MG63 (cell line): ENCODE measurements at places on chromosomes 5 and 9. TPM values are rescaled to one million over a fixed set of nuclear protein-coding genes. Genes with fewer than 3 reads are reported as not detected.

GRCh38 chr5:68002836-68003235 is 212.7 kb upstream of the PIK3R1 start:
- DNase-seq = no peak

- DNase-seq = no peak
Measured at GRCh38 chr5:157865781-157866180, 6.8 kb upstream of the CLINT1 start.

GRCh38 chr5:91018200-91018599 is 364.9 kb downstream of the ARRDC3 start:
- DNase-seq = no peak

GRCh38 chr9:9396518-9396917 is 1216.3 kb downstream of the PTPRD start:
- no peak for DNase-seq

- DNase-seq = no peak
Measured at GRCh38 chr5:36238502-36239295, 3.0 kb downstream of the NADK2 start.

GRCh38 chr5:78804995-78805394 is 156.4 kb upstream of the LHFPL2 start:
- DNase-seq = no peak

- no peak for DNase-seq
Measured at GRCh38 chr5:10463566-10463965, 21.9 kb downstream of the ROPN1L start.

DNA sequence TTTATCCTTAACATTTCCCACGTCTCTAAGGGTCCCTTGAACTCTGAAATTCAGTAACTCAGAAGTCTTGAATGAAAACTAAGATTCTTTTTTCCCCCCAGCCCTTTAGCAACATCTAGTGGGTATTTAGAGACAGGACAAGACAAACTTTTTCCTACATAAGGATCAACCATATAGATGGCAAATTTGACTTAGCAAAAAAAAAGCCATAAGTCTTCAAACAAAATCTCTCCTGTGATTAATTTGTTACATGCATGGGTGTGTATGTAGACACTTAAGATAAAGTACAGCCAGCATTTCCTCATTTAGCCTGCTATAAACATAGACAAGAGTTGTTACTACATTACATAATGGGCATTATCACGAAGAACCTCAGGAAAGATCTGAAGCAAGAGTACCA is 29.1 kb upstream of the ANKRD31 start:
- no peak for DNase-seq

Gene CCDC183
- total RNA-seq = not detected in 2 replicates

Gene RANBP17
- 5.5 and 10.1 TPM in 2 replicates for total RNA-seq

Gene POU5F2
- total RNA-seq = 0.07 TPM in 1 of 2 replicates, not detected in the other

Gene ADGRD2
- total RNA-seq = not detected in 2 replicates

Gene PCDHGB7
- total RNA-seq = 0.10 TPM in 1 of 2 replicates, not detected in the other
